ENCODE measurements at places on chromosomes 2 and 18. TPM values are rescaled to one million over a fixed set of nuclear protein-coding genes. Genes with fewer than 3 reads are reported as not detected.

DNA sequence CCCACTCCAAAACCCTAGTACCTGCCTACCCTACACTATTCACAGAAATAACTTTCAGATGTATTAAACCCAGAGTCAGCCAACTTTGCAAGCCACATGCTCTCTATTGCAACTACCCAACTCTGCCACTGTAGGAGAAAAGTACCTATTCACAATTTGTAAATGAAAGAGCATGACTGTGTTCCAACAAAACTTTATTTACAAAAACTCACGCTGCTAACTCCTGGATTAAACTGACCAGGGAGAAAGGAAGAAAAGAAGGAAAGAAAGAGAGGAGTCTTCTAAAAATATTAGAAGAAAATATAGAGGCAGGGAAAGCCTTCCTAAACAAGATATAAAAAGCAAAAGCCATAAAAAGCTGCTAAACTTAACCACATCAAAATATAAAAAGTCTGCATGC lies 24.6 kb downstream of the SLC1A4 start:
- DNase-seq: no peak

DES gene
- total RNA-seq: 54.4 TPM

LRRC30 gene
- total RNA-seq: not detected

CCDC178 gene
- 1.7 TPM for total RNA-seq

- no peak for DNase-seq
Observed at GRCh38 chr18:74745633-74746403, 148.1 kb downstream of the ZNF407 start.

- DNase-seq: no peak
Observed at GRCh38 chr2:161436411-161436810, 20.3 kb downstream of the TBR1 start.

DNA sequence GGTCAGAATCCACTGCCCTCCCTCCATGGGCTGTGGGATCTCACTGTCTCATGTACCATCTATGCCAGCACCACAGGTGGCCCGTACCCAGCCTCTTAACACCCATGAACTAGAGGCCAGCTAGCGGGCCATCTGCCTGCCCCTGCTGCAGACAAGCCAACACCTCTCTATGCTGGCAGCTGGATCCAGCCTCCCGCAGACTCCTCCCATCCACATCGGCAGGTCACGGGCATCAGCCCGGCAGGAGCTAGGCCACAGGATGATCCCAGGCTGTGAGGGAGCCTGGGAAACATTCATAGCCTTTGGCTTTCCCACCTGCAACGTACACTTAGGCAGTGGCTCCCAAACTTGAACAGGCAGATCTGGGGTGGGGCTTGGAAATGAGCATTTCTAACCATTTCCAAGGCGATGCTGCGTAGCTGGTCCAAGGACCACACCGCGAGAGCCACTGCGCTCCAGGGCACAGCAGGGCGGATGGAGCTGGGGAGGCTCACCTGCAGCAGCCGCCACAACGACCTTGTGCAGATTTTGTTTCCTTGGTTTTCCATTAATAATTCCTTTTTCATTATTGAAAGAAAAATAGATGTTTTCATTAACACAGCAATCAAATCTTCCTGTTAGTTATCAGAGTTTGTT lies 114.7 kb downstream of the KCNF1 start:
- no peak for DNase-seq

TGFA gene
- 20.3 TPM for total RNA-seq

MAP3K19 gene
- total RNA-seq: not detected

NYAP2 gene
- total RNA-seq: not detected

Data from thyroid gland (tissue), 4 donors.